8988T (cell line): ENCODE measurements at places on chromosomes 5 and 9.

DNA sequence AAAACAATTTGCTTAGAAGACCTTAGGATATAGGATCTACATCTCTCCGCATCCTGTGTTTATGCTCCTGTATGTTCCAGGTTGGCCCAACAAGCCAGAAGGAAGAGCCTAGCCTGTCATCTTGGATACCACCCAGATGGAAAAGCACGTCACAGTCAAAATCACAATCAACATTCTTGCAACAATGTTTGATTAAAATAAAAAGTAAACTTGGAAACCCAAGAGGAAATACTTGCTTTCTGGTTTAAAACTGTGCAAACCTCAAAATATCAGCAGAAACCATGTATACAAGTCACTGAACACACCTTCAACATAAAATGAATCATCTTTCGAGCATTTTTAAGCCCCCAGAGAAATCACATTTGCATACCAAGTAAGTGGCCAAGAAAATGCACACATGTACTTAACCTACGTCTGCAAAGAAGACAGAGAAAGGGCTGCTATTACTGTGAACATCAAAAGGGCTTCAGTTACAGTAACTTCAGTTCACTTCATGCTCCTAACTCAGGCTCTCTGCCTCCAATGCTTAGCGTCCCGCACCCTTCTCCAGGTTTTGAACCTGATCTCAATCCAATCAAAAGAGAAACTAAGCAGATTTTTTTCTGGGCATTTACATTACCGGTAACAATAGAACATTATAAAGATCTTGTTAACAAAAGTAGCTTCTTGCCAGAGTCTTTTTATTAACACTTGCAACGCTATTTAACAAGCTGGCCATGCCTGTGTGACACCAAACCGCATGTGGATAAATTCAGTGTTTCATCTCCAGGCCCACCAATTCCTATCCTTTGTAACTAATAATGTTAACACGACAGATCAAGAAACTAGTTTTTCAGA lies 1.3 kb downstream of the ENC1 start:
- no peak for DNase-seq

- DNase-seq = peak; percentile 19
Measured at GRCh38 chr5:107668154-107669095, 2.3 kb downstream of the EFNA5 start.

DNA sequence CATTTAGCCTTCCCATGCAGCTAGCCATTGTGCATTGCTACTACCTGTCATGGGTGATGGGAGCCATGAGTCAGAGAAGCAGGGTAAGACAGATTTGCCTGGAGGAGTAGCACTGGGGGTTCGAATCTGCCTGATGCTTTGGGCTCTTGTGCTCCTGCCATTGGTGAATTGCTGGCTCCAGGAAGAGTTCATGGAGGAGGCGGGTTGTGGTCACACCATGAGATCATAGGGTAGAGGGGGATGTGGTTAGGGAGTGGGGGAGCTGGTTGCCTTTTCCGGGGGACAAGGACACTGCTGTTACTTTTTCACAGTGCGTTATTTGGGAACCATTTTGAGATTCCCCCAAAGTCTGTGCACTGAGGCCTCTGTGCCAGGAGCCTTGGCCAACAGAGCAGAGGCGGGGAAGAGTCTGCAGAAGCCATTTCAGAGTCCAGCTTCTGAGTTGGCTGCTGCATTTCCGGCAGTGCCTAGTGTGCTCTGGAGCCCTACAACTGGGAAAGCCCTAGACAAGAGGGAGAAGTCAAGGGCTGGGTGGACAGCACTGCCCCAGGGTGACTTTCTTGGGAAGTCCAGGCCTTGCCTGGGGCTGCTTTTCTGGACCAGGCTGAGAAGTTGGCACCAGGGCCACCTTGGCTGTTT lies 6.2 kb downstream of the ANGPTL2 start:
- no peak for DNase-seq

- DNase-seq = no peak
Measured at GRCh38 chr5:76339919-76340318, 63.2 kb upstream of the IQGAP2 start.

DNA sequence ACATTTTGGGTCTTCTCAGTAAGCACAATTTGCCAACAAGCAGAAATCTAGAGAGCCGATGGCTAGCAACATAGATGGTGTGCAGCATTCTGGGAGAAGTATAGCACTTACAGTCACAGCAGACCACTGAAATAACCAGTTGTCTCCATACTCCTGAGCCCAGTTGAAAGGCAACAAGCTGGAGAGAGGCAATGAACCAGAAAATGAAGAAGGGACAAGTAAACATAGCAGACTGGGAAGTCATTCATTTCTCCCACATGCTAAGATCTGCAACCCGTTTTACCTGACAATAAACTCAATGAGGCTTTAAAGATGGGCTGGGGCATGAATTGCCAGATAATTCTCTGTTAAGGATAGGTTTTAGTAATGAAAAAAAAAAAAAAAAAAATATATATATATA lies 575.6 kb upstream of the GRAMD2B start:
- DNase-seq = no peak

GRCh38 chr9:13128266-13128860 lies 151.1 kb downstream of the MPDZ start:
- DNase-seq = no peak

DNA sequence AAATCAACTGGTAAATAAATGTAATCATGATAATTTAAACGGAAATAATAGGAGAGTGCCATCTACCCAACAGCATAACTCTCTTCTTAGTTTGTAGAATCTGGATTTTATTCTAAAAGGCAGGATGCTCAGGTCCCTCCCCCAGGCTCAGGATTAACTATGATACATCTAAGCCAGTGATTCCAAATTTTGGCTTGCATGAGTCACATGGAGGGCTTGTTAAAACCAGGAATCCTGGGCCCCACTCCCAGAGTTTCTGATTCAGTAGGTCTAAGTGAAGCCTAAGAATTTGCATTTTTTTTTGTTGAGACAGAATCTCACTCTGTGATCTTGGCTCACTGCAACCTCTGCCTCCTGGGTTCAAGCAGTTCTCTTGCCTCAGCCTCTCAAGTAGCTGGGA lies 62.3 kb upstream of the ZFR start:
- DNase-seq = no peak

DNA sequence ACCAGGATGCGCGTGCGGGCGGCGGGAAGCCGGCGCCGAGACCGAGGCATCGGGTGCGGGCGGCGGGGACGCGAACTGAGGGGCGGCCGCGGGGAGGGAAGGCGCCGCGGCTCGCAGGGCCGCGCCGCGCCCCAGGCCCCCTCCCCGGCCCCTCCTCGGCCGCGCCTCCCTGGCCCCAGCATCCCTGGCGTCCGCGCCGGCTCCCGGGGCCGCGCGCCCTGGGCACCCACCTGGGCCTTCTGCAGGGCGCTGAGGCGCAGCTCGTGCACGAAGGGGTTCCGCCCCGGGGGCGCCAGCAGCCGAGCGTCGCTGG lies 324 bp downstream of the LPCAT1 start:
- DNase-seq = peak; percentile 76

DNA sequence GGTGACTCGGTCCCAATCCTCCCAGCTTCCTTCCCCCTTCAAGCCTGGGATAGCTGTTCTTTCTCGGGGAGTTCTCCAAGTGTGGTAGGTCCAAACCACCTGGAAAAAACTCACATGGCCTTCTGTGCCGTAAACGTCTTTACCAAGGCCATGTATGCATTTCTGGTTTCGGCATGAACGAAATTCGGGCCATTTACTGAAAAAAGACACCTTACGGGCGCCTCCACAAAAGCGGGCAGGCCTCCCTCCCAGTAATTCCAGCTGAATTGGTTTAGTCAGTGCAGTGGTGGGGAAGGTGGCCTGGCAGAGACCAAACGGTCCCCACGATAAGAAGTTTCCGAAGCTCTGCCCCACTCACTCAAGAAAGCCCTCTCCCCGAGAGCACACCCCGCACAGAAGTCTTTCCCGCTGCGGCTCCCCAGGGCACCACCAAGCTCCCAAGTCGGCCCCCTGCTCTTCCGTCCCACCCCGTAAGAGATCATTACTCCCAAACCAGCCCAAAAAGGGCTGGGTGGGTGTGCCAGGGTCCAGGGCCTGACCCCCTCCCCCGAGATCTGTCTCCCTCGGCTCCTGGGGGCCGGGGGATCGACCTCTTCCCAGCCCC lies 86.3 kb upstream of the MELK start:
- DNase-seq = peak; percentile 18

DNA sequence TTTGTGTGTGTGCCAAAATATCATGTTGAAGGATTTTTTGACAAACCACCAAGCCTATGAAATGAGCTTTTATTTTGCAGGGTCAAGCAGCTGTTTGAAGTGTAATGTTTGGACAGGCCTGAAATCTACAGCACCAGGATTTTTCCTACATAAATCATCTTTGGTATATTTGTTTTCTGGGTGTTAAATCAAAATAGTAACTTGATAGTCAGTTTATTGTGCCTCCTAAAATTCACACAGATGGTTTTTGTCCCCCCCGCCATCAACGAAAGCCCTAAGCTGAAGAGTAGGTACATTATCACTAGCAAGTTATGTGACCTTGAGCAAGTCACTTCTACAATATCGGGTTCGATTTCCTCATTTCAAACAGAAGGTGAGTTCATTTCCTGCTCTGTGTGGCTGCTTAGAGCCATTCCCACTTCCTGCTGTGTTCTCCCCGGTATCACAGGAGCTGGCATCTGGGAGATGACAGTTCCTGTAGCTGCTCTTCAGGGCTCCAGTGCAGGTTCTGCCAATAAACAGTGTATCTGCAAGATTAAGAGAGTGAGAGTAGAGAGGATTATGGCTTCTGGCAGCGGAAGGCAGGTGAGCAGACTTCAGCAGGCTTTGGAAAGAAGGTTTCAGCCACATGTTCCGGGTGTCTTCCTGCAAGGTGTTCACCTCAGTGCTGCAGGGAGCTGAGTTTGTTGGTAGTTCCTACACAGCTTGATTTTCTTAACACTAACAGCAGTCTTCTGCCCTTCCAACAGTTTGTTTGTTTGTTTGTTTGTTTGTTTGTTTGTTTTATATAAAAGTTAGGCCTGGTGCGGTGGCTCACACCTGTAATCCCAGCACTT lies 48.4 kb upstream of the GNE start:
- peak; percentile 37 for DNase-seq

DNA sequence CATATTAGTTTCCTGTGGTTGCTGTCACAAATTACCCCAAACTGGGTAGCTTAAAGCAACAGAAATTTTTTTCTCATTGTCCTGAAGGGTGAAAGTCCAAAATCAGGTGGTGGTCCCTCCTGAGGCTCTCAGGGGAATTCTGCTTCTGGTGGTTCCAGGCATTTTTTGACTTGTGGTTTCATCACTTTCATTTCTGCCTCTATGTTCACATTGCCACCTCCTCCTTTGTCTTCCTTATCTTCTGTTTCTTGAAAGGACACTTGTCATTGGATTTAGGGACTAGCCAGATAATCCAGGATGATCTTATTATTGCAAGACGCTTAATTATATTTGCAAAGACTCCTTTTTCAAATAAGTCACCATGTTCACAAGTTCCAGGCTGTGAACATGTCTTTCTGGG lies 43.2 kb downstream of the KCNMB1 start:
- DNase-seq = no peak

GRCh38 chr5:151094852-151095245 lies 14.0 kb upstream of the TNIP1 start:
- no peak for DNase-seq

DNA sequence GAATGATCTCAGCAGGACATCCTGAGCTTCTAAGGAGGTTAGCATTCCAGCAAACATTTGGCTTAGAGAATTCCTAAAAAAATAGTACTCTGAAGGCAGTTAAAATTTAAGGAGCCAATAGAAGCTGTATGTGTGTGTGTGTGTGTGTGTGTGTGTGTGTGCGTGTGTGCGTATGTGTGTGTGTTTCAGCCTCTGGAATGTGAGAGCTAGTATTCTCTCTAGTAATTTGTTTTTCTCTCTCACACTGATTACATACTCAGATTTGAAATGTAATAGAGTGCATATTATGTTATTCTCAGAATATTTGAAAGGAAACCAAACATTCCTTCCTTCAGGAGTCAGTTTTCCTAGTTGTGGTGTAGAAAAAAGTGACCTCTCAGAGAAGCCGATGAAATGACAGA lies 279.6 kb downstream of the TMEM38B start:
- DNase-seq = no peak

DNA sequence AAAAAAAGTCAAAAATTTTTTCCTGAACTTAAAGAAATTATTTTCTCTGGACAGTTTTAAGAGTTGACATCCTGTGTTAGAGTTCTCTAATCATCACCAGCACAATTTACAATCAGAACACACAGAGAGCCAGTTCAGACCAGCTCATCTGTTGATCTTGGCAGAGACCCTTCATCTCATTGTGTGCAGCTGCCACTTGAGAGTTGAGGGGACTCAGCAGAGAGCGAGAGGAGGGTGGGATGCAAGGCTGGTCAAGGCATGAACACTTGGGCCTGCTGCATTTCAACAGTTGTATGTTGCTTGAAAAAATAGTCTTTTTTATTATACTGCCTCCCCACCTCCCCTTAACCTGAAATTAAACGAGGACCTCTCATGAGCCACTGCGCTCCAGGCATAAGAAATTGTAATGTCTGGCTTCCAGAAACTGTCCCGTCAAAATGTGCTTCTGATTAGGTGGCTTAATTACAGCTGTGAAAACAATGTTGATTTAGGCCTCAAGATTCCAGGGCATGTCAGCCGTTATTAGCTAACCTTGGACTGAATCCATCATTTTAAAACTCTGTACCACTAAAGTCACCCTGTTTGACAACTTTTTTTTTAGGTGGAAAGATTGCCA lies 383.6 kb downstream of the CCDC171 start:
- no peak for DNase-seq

- DNase-seq = no peak
Measured at GRCh38 chr9:132583584-132584304, 1.3 kb downstream of the BARHL1 start.

- DNase-seq = no peak
Measured at GRCh38 chr9:92635760-92636159, 34.2 kb downstream of the IPPK start.

- no peak for DNase-seq
Measured at GRCh38 chr5:33755231-33755630, 136.6 kb downstream of the ADAMTS12 start.

DNA sequence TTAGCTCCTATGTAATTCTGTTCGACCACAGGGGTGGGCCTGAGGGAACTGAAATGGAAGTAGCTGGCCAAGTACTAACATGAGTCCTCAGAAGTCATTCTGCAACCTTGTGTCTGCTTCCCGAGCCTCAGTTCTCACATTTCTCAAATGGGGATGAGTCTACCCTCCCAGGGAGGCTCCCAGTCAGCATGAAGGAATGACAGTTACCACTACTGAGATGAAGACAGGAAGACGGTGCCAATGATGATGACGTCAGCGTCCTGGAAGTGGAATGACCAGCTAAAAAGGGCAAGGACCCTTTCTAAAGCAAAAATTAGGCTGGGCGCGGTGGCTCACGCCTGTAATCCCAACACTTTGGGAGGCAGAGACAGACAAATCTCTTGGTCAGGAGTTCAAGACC lies 6.8 kb downstream of the PIP5KL1 start:
- DNase-seq = peak; percentile 96

DNA sequence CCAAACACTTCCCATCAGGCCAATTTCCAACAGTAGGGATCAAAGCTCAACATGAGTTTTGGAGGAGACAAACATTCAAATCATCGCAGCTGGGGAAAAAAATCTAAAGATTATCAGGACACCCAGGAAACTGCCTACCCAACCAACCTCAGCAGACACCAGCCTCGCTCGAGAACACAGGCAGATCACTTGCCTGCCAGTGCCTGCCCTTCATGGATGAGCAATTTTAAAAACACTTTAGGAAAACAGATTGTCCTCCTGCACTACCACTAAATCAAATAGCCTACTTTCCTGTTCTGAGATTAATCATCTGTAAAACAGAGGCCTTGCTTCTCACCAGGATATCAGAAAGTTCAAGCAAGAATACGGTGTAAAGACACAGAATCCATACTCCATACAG lies 14.7 kb upstream of the TMEM174 start:
- no peak for DNase-seq

- peak; percentile 2 for DNase-seq
Measured at GRCh38 chr5:134088994-134089560, 25.4 kb upstream of the TCF7 start.
